ENCODE measurements at places on chromosomes 11 and 22. TPM values are rescaled to one million over a fixed set of nuclear protein-coding genes. Genes with fewer than 3 reads are reported as not detected.

The PVALB gene
- total RNA-seq = not detected

GRCh38 chr11:110665689-110666465, 46.4 kb downstream of the ARHGAP20 start:
- DNase-seq = no peak

- DNase-seq = peak; percentile 28
These were observed 113.8 kb downstream of the NECTIN1 start for GRCh38 chr11:119615003-119615881.

DNA sequence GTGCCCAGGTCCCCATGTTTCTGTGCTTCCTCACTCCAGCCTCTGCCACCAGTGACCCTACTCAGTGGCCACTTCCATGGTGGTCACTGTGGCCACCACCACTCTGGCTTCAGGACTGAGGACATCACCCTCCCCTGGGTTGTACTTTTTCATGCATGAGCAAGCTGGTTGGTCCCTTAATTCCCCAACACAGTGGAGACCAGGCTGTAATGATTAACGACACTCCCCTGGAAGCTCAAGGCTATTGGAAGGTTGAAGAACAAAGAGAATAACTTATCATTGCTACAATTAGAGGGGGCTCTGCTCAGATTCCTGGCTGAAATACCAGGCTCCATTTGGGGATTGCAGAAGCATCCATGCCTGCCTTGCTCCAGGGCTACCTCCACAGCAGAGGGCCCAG, 10.5 kb downstream of the PLAAT4 start:
- no peak for DNase-seq

GRCh38 chr22:42344361-42344905, 74.0 kb upstream of the TCF20 start:
- DNase-seq = no peak

- no peak for DNase-seq
These were observed 18.2 kb downstream of the UBASH3B start for GRCh38 chr11:122673701-122674100.

GRCh38 chr11:27882066-27882697, 181.9 kb upstream of the BDNF start:
- no peak for DNase-seq
